Skeletal muscle tissue (tissue), 5 donors: ENCODE measurements at places on chromosomes 1 and 21. TPM values are rescaled to one million over a fixed set of nuclear protein-coding genes. Genes with fewer than 3 reads are reported as not detected.

Gene ADAMTS5
- 15.7 TPM for total RNA-seq

Gene NTNG1
- 8.4 TPM for total RNA-seq

Gene TMCO4
- 2.6 TPM for total RNA-seq

Gene CCDC27
- total RNA-seq, result not detected

Gene PTAFR
- total RNA-seq, result 2.1 TPM

Gene KLF18
- not detected for total RNA-seq

Gene CDK18
- 3.7 TPM for total RNA-seq

Gene NGF
- total RNA-seq, result 2.1 TPM

Gene BCAN
- total RNA-seq, result under 0.01 TPM
